ENCODE measurements at places on chromosomes 3 and 15.

DNA sequence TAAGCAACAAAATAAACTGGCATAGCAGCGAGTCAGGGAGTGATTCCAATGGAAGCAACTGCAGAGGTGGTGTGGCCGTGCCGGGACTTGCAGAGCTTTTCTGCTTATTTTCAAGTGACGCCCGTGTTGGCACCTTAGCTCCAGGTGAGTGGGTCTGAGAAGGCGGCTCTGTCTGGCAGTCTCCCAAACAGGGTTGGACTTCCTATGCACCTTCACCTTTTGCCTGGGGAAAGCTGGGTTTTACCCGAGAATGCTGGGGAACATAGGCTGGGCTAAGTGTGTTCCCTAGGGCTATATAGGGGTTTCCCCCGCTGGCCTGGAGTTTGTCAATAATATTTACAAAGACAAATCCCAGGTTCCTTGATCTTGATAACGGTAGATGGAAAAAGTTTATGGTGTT lies 179.9 kb upstream of the TBL1XR1 start:
- no peak for DNase-seq

DNA sequence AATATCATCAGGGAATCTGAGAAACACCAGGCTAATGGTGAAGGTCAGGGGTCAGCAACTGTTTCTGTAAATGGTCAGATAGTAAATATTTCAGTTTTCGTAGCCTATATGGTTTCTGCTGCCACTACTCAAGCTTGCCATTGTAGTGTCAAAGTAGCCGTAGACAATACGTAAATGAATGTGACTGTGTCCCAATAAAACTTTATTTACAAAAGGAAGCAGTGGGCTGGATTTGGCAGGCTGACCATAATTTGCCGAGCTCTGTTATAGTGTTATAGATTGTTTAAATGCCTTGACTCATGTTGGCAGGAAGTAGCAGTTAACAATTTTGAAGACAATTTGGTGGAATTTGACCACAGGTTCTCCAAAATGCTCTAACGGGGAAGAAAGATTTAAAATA lies 548.2 kb downstream of the FOXP1 start:
- DNase-seq: no peak

GRCh38 chr15:93870583-93870982 lies 360.8 kb upstream of the MCTP2 start:
- no peak for DNase-seq

DNA sequence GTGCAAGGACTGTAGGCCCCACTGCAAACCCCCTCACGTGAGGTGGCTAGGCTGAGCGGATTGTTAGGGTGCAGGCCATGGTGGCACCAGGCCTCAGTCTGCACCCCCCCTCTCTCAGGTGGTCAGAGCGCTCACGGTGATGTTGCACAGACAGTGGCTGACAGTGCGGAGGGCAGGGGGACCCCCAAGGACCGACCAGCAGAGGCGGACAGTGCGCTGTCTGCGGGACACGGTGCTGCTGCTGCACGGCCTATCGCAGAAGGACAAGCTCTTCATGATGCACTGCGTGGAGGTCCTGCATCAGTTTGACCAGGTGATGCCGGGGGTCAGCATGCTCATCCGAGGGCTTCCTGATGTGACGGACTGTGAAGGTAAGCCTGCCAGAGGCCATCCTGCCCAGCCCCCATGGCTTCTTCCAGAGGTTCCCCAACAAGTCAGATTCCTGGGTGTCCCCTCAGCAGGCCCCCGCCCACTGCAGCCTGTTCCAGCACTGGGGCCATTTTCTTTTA lies 18.2 kb downstream of the ATRIP start:
- DNase-seq: no peak

DNA sequence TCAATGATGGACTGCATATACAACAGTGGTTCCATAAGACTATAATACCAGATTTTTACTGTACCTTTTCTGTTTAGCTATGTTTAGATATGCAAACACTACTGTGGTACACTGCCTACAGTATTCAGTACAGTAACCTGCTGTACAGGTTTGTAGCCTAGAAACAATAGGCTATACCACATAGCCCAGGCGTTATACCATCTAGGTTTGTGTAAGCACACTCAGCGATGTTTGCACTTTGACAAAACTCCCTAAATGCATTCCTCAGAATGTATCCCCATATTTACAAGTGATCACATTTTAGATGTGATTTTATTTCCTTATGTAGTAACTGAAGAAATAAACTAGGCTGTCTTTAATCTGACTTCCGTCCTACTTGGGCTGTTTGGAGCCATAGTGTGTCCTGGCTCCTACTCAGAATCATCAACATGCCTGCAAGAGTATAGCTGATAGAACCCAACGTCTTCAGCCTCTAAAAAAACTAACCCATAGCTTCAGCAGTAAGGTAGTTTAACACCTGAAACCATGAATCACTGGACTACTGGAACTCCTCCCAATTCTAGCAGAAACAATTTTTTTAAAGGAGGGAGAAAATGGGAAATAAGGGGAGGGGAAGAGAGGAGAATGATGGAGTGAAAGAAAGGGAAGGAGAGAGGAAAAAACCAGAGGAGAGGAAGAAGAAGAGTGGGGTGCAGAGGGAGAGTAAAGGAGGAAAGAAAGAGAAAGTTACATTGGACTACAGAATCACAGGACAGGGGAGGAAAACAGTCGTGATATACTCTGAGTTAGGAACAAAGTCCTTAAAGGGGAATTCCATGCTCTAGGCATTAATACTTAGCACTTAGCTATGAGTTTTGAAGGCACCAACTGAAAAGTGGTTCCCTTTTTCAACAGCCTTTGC lies 67.7 kb upstream of the PLXND1 start:
- DNase-seq: no peak

DNA sequence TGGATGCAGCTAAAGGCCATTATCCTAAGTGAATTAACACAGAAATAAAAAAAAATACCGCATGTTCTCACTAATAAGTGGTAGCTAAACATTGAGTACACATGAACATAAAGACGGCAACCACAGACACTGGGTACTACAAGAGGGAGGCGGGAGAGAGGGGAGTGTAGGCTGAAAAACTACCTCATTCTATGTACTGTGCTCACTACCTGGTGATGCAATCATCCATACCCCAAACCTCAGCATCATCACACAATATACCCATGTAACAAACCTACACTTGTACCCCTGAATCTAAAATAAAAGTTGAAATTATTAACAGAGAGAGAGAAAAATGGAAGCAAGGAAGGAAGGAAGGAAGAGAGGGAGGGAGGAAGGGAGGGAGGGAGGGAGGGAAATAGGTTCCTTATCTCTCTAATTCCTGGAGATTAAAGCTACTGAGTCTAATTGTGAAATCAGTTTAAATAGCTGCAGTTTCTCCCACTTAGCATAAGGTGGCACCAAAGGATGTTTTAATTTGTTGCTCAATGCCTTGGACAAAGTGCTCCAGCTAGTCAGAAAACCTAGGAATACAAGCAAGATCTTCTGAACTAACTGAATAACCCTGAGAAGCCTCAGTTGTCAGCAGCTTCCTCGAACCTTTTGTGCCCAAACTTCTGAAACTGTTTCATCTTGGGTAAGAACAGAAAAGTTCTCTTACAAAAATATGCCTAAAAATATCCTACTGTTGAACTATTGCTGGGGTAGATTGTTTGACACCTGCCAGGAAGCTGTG lies 79.4 kb upstream of the ATP11B start:
- DNase-seq: no peak

DNA sequence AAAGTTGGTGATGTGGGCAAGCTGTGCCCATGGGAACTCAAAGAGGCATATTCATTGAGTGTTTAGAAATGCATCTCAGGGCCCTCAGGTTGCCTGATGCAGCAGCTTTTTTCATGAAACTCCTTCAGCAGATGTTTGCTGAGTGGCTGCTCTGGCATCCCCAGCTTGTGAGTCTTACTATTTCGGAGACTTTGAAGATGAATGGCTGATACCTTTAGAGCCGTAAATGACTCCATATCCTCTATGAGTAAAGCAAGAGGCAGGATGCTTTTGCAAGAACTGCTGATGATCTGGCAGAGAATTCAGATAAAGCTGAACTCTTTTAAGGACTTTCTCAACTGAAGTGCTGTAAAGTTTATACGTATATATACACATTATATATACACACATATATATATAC lies 384.3 kb downstream of the CACNA2D3 start:
- DNase-seq: no peak

- DNase-seq: peak; percentile 22
These were observed 482.6 kb upstream of the ZNF717 start for GRCh38 chr3:76267851-76268380.

DNA sequence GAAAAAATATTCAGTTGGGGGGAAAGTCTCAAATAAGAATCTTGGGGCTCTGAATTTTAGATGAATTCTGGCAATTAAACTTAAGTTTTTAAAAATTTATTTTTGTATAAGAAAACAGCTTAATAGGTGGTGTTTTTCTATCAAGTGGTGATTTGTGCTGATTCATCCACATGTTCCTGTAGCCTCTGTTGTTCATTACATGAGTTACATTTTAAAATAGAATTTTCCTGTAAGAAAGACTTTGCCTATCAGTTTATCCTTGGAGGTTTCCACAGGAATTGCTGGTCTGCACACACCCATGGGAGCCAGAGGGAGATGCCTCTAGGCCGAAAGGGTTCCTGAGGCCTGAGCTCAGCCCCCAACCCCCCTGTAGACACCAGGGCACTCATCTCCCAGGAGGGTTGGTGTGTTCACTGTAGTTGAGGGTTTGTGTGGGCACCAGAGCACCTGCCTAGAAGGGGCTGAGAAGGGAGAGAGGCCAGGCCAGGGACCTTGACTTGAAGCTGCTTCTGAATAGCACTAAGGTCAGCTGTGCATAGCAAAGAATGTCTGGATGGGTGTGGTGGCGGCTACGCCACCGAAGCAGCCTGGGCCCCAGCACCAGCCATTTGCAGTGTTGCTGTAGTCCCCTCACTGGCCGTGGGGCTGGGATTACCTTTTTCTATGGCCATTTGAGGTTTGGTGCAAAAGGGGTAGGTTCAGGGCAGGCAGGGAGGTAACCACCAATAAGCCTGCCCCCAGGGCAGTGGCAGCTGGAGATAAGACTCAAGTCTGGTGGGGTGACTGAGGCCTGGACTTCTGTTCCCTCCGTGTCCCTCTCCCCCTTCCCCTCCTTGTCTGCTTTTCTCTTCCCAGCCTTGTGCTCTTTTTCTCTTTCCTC lies 11.9 kb downstream of the DNAJA4 start:
- DNase-seq: no peak

DNA sequence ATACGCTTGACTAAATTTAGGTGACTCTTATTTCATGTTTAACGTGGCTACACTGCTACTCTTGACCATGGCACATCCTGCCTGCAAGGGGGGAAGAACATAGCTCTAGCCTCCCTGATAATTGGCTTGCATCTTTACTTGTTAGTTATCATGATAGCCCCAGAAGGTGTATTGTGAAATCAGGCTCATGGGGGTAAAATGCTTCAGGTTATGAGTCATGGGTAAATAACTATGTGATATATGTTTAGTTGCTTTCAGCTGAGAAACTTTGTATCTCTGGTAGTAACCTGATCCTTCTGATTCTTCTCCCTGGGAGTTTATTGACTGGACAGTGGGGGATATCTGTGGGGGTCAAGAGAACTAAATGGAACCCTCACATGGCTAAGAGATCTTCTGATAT lies 660.8 kb upstream of the UBE2E2 start:
- no peak for DNase-seq

- no peak for DNase-seq
These were observed 11.0 kb upstream of the FBLN2 start for GRCh38 chr3:13537909-13538296.

- no peak for DNase-seq
These were observed 6.8 kb downstream of the LPP start for GRCh38 chr3:188160751-188161150.

DNA sequence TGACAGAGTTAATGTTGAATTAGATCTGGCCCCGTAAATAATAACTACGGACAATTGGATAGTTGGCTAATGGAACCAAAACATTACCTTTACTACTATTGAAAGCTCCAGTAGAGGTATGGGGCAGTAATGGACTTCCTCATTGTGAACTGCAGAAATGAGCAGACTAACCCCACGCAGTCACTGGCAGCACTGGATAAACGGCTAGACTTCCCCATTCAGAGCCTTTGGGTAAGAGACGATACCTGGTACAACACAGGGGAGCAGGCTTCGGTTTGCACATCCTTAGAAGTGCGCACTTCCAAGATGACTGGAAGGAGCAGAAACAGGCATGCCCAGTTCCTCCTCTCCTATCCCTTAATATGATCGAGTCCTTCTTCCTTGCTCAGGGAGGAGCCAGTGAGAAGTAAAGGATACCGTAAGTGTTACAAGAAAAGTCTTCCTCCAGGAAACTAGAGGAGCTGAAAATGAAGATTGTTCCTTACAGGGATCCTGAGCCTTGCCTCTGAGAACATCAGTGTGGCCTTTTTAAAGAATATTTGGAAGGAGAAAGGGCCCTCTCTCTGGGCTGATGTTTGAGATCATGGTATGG lies 100.5 kb upstream of the NECTIN3 start:
- DNase-seq: no peak

DNA sequence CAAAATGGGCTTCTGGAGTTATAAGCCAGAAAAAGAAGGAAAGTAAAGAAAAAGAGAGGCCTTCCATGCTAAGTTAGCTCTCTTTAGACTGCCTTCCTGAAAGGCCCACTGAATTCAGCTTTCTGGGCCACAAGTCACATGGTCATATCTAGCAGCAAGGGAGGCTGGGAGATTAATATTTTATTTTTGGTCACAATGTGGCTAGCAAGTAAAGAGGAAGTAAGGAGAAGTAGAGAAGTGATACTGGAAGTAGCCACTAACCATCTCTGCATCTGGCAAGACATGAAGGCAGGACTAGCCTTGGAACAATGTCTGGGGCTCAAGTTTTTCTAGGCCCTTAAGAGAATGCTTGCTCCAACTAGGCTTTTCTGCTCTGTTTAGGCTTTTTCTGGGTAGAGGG lies 81.8 kb upstream of the UBE2E1 start:
- no peak for DNase-seq

DNA sequence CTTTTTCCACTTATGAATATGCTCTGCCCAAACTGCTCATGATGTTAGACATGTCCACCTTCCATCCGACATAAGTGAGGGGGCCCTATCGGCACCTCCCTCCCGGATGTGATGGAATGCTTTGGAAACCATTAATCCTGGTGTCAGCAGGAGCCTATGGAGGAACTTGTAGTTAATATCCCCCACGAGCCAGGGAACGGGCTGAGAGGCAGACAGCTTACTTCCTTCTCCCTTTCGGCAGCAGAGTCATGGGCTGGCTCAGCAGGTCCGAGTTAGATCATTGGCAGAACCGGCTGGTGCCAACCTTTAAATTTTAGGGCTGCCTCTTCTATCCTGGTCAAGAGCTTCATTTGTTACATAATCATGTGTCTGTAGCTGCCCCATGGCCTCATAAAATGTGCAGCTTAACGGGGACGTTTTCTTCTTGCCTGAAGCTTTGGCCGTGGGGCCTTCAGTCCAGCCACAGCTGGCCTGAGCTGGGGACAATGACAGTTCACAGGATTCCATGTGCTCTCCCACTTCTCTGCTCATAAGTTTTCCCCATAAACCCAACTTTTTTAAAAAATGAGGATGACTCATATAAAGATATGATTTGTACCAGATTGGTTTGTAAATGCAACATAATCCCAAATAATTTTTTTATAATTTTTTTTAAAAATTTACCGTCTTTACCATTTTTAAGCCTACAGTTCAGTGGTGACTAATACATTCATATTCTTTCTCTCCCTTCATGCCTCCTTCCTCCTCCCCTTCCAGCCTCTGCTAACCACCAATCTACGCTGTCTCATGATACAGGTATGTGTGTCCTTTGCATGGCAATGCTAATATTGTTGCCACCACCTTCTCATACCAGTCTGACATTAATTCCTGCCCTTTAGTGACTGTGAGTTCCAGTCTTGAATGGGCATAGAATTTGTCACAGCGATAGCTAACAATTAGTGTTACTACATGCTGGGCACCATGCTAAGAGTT lies 62.2 kb upstream of the RGMA start:
- DNase-seq: no peak

Data from right renal pelvis (tissue), 4 donors.